NCI-H345 (cell line): ENCODE measurements at places on chromosomes 6 and 20.

DNA sequence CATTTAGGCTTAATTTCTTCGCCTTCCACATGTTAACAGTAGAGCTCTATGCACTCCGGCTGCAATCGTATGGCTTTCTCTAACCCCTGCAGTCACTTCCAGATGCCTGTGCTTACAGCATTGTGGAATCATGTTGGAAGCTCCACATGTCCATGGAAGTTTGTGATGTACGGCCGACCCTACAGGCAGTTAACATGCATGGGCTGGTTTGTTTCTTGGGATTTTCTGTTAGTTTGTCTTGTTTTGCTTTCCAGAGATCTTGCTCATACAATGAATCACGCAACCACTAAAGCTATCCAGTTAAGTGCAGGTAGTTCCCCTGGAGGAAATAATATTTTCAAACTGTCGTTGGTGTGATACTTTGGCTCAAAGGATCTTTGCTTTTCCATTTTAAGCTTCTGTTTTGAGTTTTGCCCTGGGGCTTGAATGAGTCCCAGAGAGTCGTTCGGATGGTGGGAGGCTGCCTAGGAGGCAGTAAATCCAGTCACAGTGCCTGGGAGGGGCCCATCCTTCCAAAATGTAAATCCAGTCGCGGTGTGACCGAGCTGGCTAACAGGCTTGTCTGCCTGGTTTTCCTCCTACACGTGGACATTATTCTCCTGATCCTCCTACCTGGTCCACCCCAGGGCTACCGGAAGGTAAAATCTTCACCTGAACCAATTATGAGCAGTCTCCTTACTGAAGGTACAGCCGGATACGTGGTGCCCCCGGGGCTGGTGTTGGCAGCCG is 225.9 kb downstream of the SMOC2 start:
- no peak for DNase-seq

- DNase-seq = no peak
Measured at GRCh38 chr6:7642791-7643190, 52.8 kb downstream of the SNRNP48 start.

- no peak for DNase-seq
Measured at GRCh38 chr20:20498076-20498861, 130.4 kb downstream of the INSM1 start.

DNA sequence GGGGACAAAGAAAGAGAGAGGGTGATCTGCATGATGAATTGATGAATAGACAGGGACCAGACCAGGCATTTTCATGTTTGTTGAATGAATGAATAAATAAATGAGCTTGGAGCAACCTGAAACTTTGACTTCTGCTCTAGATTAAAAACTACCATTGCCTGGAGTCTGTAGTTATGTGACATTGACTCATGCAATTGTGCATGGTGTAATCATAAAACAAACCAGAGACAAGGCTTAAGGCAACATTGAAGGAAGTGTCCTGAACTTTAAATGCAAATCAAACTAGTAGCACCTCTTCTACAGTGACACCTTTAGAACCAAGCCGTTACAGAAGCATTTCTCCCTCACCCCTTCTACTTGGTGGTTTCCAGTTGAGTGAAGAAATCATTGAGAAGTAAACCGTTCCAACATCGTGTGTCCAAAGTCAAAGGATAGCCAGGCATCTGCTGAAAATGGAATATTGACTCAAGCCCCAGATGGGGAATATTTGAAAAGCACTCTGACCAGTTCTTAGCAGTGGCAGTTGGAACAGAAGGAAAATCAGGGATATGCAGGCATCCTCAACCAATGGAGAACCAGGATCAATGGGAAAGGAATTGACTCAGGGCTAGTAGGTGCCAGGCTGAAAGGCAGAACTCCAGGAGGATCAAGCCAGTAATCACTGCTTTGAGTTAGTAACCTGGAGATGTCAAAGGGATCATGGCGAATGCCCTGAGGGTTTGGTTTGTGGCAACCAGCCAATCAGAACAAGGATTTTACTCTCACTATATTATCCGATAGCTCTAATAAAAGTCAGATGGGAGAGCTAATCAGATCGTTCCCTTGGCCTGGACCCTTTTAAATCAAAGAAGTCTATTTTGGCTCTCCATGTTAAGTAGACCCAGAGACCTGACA is 171.2 kb upstream of the TSHZ2 start:
- no peak for DNase-seq

DNA sequence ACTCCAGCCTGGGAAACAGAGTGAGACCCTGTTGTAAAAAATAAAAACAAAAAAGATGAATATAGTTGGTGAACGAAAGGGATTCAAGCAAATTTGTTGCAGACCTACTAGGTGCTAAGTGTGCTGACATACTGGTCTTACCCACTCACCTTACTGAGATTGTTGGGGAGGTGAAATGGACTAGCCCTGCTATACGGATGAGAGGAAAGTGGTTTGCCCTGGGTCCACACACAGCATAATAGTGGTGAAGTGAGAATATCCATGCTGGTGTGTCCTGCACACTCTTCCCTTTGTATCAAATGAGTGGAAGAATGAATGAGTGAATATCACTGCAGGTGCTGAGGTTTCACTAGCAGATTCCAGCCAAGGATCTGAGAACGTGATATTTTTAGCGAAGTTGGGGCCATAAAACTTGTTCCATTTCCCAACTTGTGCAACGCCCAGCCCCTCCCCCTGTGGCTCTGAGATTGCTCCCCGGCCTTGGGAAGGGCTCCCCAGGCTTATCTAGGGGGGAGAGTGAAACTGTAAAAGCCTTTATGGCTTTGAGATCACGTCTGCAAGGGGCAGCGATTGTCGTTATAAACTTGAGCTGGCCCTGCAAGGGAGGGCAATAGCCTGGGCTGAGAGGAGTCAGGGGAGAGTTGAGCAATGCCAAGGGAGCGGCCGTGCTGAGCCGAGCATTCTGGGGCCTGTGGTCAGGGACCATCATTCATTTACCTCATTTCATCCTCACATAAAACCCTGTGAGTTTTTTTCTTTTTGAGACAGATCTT is 33.2 kb upstream of the TTPAL start:
- DNase-seq = no peak

- DNase-seq = no peak
Measured at GRCh38 chr6:121764493-121764892, 329.0 kb downstream of the GJA1 start.

DNA sequence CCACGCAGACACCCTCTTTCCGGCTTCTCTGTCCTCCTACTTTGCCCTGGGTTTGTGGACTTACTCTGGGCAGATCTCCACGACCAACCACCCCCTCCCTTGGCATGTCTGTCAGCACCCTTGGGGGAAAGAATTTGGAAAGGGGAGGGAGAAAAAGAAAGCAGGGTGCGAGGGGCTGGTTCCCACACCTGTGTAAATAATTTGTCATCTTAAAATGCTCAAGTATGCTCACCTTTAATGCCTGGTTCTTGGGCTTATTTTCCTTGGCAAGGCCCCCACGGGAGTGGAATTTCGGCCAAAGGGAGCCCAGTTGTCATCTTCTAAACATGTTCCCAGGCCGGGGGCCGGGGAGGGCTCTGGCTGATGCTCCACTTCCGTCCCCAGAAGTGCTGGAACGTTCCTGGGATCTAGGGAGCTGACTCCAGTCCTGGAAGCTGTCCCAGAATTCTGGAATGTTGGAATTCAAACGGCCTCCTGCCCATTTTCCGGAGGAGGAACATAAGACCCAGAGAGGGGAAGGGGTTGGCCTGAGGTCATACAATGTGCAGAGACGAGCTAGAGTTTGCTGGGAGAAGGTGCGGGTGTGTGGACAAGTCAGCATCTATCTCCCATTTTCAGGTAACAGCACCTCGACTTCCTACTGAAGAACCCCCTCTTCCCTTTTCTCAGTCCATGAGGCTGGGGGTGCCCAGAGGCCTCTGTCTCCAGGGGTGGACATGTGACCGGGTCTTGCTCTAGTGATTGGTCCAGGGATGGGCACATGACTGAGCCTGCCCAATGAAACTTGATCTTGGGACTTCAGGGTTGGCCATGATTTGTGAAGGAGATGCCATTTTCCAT is 122.3 kb downstream of the CEBPB start:
- peak; percentile 15 for DNase-seq

DNA sequence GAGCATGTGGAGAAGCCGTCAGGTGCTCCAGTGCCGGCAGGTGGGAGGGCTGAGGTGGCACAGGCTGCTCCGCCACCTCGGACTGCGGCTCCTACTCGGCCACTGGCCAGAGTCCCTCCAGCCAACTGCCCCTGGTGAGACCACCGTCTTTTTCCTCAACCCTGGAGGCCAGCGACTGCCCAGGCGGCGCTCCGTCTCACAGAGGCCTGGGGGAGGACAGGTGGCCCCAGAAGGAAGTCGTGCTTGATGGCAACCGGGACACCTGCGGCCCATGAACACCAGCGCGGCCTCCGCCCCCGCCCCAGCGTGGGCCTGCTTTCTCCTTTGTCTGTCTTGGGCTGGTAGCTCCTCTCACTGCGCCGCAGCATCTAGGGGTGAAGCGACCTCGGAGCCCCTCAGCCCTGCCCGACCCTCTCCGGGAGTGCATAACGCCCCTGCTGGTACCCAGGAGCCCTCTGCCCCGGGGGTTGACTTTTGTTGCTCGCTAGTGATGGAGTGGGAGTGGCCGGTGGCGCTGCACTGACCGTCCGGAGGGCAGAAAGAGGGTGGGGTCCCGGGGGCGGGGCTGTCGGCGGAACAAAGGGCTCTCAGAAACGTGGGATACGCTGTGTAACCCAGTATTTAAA is 706 bp upstream of the TUBB2B start:
- DNase-seq = peak; percentile 73

GRCh38 chr6:3751730-3752530 is 417 bp upstream of the PXDC1 start:
- peak; percentile 23 for DNase-seq

GRCh38 chr20:20003031-20003954 is 13.9 kb upstream of the NAA20 start:
- no peak for DNase-seq

DNA sequence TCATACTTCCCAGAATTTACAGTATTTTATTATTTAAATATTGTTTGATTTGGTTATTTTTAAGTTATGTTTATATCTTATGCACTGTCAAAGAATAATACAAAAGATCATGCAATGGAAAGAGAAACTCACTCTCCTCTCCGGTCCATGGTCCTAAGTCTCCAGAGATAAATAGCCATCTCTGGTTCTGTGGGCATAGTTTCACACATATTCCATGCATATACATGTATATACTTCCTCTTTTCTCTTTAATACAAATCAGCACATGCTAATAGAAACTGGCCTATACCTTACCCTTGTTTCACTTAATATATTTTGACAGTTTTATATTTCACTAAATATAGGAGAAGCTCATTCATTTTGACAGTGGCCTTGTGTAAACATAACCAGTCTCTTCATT is 901.7 kb upstream of the CITED2 start:
- DNase-seq = no peak

DNA sequence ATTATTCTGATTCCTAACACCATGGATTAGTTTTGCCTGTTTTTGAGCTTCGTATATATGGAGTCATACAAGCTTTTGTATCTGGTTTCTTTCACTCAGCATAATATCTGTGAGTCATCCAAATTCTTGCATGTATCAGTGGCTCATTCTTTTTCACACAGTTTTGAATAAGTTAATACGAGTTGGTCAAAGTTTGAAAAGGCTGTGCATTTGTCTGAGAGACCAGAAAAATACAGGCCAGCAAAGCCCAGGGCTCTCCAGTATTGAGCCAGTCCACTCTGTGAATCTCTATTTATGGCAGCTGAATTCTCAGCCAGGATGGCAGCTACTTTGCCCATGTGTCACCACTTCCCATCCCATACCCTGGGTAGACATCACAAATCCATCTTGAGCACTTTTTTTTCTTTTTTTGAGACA is 7.2 kb upstream of the CHMP4B start:
- DNase-seq = no peak

- no peak for DNase-seq
Measured at GRCh38 chr6:56959938-56960337, 5.0 kb downstream of the BEND6 start.

DNA sequence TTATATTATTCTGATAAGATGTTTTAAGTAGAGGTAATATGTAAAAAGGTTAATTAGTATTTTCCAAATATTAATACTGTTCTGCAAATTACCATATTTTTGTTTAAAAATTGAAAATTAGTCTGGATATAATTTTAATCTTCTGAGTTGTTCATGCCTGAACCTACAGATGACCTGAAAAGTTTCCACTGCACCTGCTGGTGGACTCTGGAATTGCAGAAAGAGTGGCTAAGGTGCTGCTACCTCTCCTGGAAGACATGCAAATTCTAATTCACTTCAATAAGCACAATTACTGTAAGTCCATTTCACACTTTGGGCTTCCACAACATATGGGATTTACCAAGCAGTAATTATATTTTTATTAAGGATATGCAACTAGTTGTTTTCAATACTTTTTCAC is 77.7 kb upstream of the OLIG3 start:
- peak; percentile 15 for DNase-seq

DNA sequence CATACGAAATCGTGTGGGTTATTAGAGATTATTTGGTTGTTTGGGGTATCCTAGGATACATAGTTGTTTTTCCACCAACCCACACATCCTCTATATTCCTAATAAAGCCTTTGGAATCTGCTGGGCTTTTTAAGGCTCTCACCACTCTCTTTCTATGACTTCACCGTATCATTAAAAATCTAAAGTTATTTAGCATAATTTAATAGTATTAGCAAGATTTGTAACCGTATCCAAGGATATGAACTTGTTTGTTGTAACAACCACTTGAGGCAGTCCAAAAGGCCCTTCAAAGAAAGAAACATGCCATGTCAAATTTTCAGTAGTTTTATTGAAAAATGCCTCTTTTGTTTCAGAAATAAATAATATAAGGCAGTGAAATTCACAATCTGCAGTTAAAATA is 121.8 kb downstream of the COL12A1 start:
- DNase-seq = no peak

DNA sequence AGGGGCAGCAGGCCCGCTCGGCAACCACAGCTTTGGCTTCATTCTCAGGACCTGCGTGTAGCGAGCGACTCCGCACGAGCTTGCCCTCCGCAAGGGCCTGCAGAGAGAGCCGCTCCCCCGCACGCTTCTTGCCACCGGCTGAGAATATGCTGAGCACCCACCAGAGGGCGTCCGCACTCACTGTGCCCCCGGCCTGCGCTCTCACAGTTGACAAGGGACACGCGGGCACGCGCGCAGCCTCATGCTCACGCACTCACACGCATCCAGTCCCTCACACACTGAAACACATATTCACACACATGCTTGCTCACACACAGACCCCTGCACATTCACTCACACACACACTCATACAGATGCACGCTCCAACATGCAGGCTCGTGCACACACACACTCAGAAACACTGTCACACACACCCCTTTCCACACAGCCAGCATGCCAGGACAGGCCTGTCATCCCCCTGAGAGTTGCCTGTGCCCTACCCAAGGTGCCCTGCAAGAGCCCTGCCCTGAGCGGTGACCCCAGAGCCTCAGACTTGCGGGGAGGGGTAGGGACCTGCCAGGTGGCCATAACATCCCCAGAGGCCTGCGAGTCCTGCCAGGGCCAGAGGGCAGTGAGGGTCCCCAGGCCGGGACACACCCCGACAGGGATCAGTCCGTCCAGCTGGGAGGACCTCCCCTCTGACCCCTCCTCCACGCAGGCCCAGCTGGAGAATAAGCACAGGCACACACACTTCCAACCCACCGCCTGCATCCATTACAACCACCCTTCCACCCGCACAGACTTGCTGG is 174.1 kb downstream of the BMP7 start:
- DNase-seq = peak; percentile 73
